ENCODE measurements at places on chromosomes 11 and 22.

GRCh38 chr11:60372767-60373166, 5.6 kb upstream of the MS4A7 start:
- DNase-seq = no peak
- no peaks in the 10 kb centered on the region for H3K4me1 ChIP-seq
- H3K36me3 ChIP-seq = no peaks in the 10 kb centered on the region

DNA sequence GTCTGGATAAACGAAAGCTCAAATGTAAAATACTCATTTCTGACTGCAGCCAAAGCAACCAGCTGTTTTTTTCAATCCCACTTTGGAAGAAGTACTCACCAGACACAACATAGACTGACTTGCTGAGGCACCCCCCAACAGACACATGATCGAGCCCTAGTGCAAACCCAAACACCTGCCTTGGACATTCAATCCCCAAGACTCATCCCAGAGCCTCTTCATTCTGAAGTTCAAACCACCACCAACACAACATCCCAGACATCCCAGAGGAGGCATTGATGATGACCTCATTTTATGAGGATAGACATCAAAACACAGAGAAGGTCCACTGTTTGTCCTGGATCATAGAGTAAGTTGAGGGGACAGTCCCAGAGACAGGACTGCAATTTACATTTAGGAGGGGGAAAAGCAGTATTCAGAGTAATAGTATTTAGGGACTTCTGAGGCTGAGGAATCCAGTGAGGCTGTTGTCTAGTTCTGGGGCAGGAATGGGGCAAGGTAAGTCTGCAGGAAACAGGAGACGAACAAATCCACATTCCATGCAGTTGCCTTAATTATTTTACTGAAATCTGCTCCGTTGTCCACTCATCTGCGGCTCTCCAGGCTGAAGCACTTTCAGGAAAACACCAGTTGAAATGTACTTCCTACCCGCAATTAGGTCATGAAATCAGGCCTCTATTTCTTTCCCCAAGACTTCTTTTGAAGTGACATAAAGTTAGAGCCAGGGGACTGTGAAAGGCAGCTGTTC, 54.8 kb downstream of the CLPB start:
- no peaks in the 10 kb centered on the region for H3K27me3 ChIP-seq
- H3K36me3 ChIP-seq = no peaks in the 10 kb centered on the region
- no peak overlapping the region for H3K4me3 ChIP-seq
- no peak overlapping the region for H3K27ac ChIP-seq
- no peaks in the 10 kb centered on the region for H3K4me1 ChIP-seq

DNA sequence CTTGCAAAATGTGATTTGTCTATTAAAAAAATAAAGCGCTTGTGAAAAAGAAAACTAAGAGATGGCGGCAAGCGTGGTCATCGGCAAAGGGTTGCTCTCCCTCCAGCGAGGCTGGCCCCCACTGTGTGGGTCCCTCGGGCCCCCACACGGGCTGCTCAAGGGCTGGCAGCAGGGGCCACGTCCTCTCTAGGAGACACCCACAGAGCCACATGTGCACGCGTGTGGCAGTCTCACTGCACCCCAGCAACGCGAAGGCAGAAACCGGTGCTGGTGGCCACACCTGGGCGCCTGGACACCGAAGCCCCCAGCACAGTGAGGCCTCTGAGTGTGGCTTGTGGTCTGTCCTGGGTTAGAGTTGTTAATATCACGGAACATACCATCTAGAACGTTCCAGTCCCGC, 34.4 kb downstream of the TOLLIP start:
- DNase-seq = no peak
- no peaks in the 10 kb centered on the region for H3K36me3 ChIP-seq
- no peaks in the 10 kb centered on the region for H3K4me1 ChIP-seq
- no peak overlapping the region for H3K4me3 ChIP-seq
- H3K27me3 ChIP-seq = no peaks in the 10 kb centered on the region

GRCh38 chr11:116108161-116108560, 603.9 kb upstream of the CADM1 start:
- DNase-seq = no peak
- no peak overlapping the region for H3K27ac ChIP-seq
- no peaks in the 10 kb centered on the region for H3K36me3 ChIP-seq
- no peaks in the 10 kb centered on the region for H3K4me1 ChIP-seq
- H3K27me3 ChIP-seq = no peaks in the 10 kb centered on the region
- H3K4me3 ChIP-seq = no peak overlapping the region

- peaks cover 33% of the 10 kb centered on the region for H3K4me1 ChIP-seq
- H3K27me3 ChIP-seq = no peaks in the 10 kb centered on the region
- peak overlapping the region; percentile 62 for H3K4me3 ChIP-seq
- no peaks in the 10 kb centered on the region for H3K36me3 ChIP-seq
- H3K27ac ChIP-seq = peak overlapping the region; percentile 79
Observed at GRCh38 chr11:61815790-61816735, 740 bp downstream of the FADS1 start.

GRCh38 chr11:92557879-92558278, 333.3 kb downstream of the FAT3 start:
- no peak for DNase-seq
- no peaks in the 10 kb centered on the region for H3K36me3 ChIP-seq
- H3K4me3 ChIP-seq = no peak overlapping the region
- H3K27ac ChIP-seq = no peak overlapping the region

All from Peyer's patch (tissue), 4 donors.